RWPE2 (cell line): ENCODE measurements at places on chromosomes 4 and X.

DNA sequence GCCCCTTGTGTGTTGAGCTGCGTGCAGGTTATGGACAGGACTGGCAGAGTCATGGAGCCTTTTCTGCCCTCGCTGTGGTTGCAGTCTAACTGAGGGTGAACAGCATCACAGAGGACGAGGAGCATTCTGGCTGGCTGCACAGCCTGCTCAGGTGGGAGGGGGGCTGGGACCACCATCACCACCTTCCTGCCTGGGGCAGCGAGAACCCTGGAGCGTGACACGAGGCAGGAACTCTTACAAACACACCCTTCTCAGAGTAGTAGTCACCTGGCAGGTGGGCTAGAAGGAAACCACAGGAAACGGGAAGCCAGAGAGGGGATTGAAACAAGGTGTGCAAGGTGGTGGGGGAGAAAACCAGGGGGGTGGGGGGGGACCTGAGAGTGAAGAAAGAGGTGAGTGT is 25.6 kb downstream of the TKTL1 start:
- no peak for DNase-seq

- no peak for DNase-seq
These were observed 53.6 kb downstream of the KLF3 start for GRCh38 chr4:38717604-38718003.

DNA sequence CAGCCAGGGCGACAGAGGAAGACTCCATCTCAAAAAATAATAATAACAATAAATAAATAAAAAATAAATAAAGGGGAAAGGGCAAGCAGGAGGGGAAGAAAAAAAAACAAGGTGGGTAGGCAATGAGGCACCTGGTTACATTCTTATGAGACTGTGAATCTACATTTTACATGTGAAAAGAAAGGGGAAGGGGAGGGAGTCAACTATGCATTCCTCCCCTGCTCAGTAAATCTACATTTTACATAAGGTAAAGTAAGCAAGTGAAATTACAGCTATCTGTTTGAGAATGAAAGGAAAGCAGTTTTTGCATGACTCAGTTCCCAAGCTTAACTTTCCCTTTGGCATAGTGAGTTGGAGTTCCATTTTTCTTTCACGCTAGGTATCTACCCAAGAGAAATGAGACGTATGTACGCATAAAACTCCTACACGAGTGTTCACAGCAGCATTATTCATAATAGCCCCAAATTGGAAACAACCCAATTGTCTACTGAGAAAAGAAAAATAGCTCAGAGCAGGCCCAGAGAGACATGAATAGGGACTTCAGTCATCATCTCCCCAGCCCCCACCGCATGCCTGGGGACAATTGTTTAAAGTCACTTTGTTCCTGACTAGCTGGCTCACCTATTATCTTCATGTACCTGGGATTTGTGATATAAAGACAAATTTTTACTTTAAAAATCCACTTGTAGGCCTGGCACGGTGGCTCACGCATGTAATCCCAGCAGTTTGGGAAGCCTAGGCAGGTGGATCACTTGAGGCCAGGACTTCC is 52.4 kb downstream of the DDX3X start:
- no peak for DNase-seq

DNA sequence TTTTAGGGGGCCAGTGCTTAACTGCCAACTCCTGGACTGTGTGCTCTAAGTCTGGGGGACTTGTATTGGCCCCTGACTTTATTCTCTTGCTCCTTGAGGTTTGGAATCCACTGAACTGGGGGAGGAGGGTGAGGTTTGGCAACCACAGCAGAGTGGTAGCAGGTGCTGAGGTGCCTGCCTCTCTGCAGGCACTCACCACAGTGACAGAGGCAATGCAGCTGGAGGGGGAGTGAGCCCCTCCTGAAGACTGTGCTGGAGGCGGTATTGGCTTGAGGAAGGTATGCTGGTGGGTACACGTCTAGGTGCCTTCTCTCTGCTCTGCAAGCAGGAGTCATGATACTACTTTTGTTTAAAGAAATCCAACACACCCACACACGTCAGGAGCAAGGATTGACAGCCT is 24.6 kb downstream of the CFAP299 start:
- DNase-seq: no peak

- no peak for DNase-seq
These were observed 6.3 kb downstream of the MEPE start for GRCh38 chr4:87838890-87839591.

DNA sequence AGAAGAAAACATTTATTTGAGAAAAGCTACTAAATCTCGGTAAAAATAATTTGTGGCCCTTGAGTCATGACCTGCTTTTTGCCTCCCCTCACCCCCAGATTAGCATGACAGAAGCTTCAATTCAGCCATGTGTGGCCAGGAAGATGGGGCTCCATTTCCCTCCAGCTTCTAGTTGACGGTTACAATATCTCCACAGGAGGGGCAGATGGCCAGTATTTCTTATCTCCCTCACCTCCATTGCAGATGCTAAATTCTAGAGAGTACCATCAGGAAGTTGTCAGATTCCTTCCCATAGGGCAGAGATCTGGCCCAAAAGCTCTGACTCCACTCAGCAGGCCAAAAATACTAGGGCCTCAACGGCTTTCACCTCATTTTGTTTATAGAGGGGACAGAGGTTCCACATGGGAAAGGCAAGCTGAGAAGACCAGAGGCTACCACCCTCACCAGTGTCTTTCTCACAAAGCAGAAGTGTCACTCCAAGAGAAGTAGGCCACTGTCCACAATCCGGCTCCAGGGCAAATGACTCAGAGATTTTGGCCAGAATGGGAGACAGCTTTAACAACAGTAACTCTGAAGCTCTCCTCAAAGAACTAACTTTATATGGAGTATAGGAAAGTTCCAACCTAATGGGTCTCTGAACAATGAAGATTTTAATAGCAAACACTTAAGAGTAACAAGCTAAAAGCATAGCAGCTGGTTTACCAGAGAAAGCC is 108.3 kb downstream of the TBC1D19 start:
- DNase-seq: no peak

GRCh38 chr4:127783955-127784770 is 2.0 kb downstream of the HSPA4L start:
- DNase-seq: no peak

GRCh38 chr4:72564184-72564583 is 4.8 kb downstream of the ADAMTS3 start:
- DNase-seq: no peak

DNA sequence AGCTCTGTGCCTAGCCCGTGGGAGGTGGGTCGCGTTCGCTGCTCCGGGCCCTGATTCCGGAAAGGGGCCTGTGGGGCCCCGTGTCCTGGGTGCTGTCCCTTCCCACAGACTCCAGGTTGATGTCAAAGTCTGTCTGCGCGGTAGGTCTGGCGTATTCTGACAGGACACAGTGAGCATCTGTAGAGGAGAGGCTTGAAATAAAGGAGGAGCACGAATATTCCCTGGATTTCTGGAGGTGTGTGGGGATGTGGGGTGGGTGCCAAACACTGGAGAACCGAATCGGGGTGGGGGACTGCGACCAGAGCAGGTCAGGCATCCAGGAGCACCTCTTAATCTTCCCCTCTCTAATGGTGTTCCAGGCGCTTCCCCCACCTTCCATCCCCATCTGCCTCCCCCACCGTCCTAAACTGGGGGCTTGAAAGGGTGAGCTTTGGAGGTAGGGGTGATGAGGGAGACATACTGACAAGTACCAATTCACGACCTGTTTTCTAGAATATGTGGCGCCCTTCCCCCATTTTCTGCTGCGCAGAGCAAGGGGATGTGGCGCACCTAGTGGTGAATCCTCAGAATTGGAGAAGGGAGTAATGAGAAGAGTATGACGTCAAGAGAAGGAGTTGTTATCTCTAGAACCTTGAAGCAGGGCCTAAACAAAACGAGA is 877 bp downstream of the GPRASP1 start:
- no peak for DNase-seq

DNA sequence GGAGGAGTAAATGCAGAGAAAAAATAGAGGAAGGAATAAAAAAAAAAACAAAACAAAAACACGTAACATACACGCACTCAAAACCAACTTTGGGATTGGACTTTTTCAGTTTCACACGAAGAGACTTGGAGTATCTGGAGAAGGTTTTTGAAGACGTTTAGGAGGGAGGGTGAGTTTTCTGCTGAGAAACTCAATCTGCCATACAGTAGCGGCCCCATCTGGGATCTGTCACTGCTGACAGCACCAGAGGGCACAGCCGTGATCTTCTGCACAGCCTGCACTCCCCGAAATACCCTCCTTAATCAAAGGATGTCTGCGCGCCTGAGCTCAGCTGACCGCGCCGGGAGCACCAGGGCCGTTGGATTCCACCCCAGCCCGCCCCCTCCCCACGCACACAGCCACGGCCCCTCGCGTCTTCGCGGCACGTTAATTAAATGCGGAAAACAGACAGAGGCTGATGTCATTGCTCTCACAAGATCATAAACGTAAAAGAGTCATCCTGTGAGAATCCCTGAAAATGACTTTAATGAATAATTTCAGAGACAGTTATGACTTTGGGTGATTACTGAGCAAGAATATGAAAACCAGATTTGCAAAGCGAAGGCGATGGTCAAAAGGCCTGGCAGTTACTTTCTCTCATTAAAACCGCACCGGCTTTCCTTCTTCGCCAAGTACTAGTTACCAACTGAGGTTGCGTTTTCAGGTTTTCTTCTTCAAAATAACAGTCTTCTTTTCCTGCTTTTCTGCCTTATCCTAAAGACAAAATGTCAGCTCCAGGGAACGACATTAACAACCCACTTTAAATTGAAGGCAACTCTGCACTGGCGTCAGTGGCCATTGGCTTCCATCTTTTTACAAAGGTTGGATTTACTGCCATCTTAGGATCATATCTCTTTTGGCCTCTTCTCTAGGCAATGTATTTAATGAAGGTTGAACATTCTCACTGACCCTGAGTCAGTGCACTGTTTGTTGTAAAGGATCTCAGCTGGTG is 10.6 kb downstream of the HAND2 start:
- no peak for DNase-seq

GRCh38 chrX:66872771-66873170 is 233.9 kb upstream of the EDA2R start:
- DNase-seq: no peak

DNA sequence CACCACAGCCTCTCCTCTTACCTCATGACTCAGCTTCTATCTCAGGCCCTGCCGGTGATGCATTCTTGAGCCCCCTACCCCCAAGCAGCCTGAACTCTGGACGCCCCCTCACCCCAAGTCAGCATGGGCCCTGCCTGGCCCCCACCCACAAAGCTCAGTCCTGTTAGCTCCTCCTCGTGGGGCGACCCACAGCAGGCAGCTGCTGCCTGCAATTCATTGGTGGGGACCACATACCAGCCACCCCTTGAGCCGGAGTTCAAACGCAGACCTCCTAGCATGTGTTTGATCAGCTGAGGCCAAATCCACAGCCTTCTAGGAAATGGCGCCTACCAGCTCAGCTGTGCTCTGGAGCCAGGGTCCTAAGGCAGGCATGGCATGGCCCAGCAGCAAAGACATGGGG is 111.8 kb downstream of the EFNB1 start:
- DNase-seq: no peak

GRCh38 chr4:73730292-73730691 is 10.1 kb upstream of the CXCL8 start:
- DNase-seq: no peak

DNA sequence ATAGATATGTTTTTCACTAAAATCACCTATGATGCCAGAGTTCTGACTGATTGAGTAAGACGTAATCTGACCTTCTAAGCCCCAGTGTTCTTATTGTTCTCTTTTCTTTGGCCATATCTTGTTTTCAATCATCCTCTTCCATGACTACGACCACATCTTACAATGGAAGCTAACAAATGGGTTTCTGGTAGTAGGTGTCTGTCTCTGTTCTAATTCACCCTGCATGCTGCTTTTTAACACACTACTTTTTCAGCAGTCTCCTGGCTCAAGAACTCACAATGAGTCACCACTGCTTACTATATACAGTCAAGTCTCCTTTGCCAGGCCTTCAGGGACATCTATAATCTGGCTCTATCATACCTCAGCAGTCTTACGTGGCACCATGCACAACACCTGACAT is 146.1 kb downstream of the NEXMIF start:
- DNase-seq: no peak

DNA sequence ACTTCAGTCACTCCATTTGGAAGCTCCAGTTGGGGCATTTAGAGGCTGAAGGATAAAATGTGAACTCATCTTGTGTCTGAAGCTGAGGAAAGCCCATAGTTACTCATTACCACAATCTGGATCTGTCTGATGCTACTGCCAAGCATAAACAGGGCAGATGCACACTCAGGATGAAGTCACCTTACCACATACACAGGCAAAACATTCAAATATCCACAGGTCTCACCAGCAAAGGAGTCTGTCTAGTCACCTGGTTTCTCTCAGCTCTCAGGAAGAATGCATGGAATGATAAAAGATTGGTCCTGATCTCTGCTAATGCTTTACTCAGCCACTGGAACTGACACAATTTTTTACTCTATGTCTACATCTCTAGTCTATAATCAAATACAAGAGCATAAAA is 13.0 kb upstream of the ODAPH start:
- DNase-seq: no peak

DNA sequence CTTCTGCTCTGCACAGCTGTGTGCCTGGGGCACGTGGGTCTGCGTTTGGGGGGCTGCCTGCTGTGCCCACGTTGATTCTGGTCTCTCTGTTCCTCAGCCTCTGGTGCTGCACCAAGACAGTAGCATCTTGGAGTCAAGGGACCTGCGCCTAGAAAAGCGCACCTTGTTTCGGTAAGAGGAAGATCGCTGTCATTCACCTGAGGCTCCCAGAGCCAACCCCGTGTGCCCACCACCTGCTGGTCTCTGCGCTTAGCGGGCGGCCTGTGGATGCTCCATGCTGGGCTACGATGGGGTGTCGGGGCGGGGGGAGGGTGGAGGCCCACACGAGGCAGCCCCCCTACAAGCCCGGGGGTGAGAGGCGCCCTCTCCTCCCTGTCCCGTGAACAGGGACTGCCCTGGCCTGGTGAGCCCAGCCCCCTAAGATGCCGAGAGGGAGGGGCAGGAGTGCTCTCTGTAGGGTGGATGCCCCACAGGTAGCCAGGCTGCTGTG is 18.9 kb upstream of the HGFAC start:
- DNase-seq: no peak

DNA sequence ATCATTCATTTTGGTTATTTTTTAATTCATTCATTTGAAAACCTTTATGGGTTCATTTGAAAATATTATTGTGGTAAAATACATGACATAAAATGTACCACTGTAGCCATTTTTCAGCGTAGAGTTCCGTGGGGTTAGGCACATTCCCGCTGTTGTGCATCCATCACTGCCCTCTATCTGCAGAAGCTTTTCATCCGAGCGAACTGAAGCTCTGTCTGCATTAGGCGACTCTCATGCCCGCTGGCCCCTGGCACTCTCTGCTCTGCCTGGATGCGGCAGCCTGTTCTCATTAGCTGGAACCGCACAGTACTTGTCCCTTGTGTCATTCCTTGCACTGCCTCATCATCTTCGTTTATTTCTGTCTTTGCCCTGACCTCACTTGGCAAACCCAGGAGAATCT is 17.5 kb downstream of the CFAP99 start:
- no peak for DNase-seq
